Stimulated activated CD4-positive, alpha-beta T cell treated with anti-CD3 and anti-CD28 coated beads, Interleukin-1b, Interleukin-23, amount 100 ng/mL, for 1 hour (primary cell): ENCODE measurements at places on chromosomes 6 and 20.

DNA sequence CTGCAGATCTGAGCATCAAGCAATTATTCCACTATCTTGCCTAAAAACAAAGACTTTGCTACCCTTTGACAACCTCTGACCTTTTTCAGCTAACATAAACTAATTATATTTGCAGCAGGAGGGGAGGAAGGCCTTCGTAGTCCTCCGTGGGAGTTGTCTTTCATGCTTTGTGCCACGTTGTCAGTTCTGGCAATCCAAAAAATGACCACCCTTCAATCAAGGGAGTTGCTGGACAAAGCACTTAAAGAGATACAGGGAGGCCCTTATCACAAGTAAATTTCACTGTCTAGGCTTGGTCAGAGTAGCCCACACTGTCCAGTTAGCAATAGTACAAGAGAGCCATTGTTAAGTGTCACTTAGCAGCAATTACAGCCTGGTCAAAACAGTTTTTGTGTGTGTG, 578.9 kb downstream of the HAO1 start:
- no peak for DNase-seq

DNA sequence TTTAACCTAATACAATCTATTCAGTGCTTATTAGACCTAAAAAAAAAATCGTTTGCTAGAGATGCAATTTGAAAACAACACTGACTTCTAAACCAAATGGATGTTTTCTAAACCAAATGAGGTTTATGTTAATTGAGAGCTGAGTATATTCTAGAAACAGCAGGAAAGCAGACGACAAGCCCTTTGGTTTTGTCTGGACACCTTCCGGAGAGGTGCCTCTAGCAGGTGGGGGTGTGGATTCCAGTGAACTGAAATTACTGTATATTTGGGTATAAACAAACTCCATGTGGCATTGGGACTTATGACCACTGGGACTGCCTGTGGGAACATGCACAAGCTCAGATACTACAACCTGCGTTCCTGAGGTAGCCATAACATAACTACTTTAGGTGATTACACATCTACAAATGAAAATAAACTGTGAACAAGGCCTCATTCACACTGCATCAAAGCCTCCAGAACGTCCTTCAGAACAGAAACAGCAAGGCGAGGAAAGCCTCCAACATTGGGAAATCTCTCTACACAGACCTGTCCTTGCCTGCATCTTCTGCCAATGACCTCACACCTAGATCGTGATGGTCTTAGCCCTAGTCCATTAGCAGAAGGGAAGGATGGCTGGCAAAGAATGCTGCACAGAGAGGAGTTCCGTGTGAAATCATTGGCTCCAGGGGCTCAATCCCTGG, 206.8 kb upstream of the FOXQ1 start:
- no peak for DNase-seq

DNA sequence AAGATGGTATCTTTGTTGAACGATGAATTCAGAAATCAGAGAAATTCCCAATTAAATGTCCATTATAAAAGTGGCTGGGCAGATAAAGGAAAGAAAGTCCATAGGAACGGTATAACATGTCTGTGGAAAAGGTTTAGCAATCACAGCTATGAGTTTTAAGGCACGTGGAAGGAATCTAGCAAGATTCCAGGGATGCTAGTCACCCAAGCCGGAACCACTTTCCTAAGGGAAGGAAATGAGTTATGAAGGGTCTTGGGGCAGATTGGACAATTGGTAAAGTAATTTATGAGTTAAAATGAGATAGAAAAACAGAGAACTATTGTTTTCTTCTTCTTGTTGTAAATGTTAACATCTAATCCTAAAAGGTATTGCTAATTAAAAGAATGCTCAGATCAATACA, 384.8 kb downstream of the ADGRB3 start:
- DNase-seq = no peak

DNA sequence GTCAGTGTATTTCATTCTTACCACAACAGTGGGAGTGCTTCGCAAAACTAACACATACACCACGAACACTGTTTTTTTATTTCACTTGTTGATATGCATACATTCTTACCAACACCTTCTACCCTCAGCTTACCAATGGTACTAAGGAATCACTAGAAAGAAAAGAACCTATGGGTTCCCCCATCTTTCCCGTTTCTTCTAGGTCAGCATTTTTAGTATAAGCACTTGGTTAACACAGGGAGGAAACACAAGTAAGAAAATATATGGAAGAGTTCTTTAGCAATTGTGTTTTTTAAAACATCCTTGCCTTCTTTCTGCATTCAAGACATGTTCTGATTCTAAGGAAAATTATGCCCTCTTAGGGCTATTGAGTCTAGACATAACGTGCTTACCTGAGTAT, 39.9 kb upstream of the EYA4 start:
- DNase-seq = no peak

- DNase-seq = no peak
Observed at GRCh38 chr6:16723826-16724225, 37.4 kb downstream of the ATXN1 start.

DNA sequence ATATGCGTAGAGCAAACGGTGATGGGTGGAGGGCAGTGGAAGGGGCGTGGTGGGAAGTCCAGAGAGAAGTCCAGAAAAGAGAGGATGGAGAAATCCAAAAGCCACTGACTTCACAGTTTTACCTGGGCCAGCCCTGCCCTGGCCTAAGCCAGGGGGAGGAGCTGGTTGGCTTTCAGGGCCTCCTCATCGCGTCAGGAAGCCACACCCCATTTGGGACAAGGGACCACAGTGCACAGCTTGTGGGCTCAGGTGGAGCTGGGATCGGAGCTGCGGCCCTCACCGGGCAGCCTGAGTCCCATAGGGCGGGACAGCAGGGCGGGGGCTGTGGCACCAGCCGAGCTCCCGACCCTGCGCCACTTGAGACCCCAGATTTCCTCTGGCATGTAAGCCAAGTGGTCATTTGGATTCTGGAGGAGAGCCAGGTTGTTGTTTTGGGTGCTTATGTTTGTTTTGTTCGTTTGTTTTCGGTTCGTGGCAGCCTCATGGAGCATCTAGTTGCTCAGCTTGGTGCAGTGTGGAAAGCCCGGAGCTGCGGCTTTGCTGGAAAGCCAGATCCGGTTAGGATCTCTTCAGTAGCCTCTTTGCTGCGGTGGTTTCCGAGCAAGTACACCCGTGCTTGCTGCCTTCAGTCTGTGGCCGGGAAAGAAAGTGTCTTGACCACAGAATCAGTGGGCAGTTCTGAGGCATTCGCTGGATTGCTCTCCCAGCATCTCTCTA, 42.2 kb downstream of the RIOK1 start:
- no peak for DNase-seq

DNA sequence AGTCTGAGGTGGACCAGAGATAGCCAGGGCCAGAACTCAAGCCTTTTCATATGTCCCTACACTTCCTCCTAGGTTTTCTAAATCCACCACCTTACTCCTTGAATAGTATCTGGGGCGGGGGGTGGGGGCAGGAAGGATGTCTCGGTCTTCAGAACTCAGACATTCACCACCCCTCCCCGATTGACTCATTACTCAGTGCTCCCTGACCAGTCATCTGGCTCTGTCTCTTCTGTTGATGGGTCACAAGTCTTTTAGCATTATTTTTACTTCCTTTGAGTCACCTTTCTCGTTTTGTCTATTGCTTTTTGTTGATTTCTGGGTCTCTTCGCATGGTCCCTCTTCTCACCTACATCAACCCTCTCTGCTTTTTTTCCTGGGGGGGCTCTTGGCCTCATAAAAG, 23.3 kb downstream of the NOX3 start:
- no peak for DNase-seq

DNA sequence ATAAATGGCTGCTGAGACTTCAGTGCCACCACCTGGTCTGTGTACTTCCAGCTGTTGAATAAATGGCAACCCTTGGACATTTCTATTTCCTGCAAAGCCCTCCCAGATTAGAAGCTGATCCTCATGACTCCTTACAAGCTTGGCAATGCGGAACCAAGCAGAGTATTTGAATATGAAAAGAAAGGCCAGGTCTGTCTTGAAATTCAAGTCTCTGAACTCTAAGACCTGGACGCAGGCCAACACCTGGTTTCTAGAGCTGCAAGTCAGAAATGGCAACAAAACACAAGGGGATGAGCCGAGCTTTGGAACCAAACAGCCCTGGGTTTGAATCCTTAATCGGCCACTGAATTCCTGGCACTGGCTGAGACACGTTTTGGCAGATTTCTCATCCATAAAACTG, 353.4 kb downstream of the PTPRT start:
- DNase-seq = no peak

GRCh38 chr6:138161338-138162110, at the start of gene ARFGEF3:
Gene ARFGEF3 (plus strand): TSS chr6:138161939. CDS start chr6:138162087, 148 bp downstream.
- DNase-seq = peak; percentile 8

- DNase-seq = no peak
Observed at GRCh38 chr6:149463781-149464180, 21.0 kb downstream of the ZC3H12D start.

- DNase-seq = no peak
Observed at GRCh38 chr6:81088145-81088544, 664.3 kb downstream of the TENT5A start.

GRCh38 chr6:39197521-39197920, 31.8 kb downstream of the KCNK5 start:
- DNase-seq = no peak

- no peak for DNase-seq
Observed at GRCh38 chr6:101517632-101518031, 124.1 kb downstream of the GRIK2 start.

DNA sequence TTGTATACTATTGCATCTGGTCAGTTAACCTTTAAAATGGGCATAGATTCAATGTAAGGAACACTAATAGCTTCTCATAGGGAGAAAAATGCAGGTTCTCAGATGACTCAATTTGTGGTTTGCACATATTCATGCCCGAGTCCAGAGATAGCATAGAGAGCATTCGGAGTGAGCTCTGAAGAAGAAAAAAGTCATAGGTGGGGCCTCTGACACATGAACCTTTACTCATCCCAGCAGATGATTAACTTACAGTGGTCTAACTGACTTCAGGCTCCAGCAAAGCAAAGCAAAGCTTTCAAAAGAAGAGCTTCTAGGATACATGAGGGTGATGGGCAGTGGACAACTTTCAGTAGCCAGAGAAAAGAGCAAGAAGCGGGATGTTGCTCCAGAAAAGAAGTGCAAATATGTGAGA, 55.3 kb upstream of the BTN3A2 start:
- no peak for DNase-seq

GRCh38 chr20:10467681-10468339, 32.7 kb downstream of the SLX4IP start:
- no peak for DNase-seq

DNA sequence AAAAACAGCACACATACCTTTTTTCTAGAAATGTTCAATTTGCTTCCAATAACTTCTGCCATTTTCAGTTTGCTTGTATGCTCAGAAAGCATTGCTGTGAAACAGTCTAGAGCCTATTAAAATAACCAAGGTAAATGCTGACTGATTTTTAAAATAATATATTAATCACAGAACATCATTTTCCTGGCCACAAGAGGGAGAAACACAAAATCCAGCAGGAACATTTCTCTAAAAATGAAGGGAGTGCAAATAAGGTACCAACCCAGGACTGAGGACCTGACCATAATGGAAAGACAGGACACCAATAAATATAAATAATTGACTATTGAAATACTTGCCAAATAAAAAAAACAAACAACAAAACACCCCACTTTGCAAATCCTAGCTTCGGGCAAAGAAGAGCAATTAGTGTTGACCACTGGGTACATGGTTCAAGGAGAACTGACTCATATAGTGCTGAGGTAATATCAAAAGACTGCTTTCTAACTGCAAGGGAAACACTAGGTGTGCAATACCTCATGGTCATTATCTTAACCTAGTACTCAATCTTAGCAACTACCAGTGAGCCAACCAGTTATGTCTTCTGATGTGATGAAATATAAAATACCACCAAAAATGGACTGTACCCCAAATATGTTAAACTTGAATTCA, 42.9 kb downstream of the MDN1 start:
- no peak for DNase-seq

DNA sequence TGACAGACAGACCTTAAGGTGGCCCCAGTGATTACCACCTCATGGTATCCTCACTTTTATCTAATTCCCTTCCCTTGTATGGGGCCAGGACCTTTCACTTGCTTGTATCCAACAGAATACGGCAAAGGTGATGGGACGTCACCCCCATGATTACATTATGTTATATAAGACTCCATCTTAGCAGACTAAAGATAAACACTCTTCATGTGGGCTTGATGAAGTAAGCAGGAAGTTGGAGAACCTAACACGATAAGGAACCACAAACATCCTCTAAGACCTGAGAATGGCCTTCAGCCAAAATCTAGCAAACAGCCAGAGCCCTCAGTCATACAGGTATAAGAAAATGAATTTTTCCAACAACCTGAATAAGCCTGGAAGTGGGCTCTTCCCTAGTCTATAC, 8.0 kb downstream of the SLC17A3 start:
- no peak for DNase-seq

- DNase-seq = no peak
Observed at GRCh38 chr6:140040396-140040795, 665.9 kb upstream of the CITED2 start.

DNA sequence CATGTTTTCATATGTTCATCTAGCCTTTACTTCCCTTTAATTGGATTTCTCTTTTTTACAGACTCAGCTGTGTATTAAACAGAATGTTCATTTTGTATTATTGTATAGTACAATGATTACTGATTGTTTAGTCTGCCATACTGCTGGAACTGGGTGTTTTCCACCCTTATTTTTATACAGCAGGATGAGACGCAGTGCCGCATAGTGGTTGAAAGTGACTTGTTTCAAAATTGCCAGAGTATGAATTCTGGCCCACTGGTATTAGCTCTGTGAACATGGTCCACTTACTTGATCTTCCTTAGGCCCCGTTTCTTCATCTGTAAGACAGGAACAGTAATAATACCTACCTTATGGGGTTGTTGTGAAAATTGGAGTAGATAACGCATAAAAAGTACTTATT, 22.1 kb downstream of the AFDN start:
- no peak for DNase-seq

- no peak for DNase-seq
Observed at GRCh38 chr6:44044154-44044539, 83.1 kb downstream of the MRPL14 start.

DNA sequence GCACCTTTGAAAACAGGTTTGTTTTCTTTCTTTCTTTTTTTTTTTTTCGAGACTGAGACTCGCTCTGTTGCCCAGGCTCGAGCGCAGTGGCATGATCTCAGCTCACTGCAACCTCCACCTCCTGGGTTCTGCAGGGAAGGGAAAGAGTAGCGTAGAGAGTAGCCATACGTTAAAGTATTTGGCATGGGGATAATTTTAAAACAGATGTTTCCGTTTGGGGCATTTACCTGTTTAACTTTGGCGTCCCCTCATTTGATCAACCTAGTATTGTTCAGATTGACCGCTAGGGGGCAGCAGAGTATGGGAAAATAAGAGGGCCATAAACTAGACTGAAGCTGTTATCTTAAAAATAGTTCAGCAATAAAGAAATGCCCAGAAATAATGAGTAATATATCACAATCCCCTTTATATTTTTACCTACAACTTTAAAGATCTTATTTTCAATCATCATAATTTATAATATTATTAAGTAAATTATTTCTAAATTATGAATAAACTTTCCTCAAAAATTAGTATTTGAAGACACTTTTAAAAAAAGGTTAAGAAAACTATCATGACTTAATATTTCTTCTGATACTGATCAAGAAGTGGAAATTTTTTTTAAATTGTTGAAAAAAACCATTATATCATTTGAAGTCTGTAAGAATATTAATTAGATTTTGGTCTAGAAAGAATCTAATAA, 7.6 kb upstream of the TAAR9 start:
- peak; percentile 41 for DNase-seq

- no peak for DNase-seq
Observed at GRCh38 chr6:127854009-127854408, 46.8 kb downstream of the THEMIS start.
